Dermis microvascular lymphatic vessel endothelial cell (primary cell): ENCODE measurements at places on chromosomes 4 and X. TPM values are rescaled to one million over a fixed set of nuclear protein-coding genes. Genes with fewer than 3 reads are reported as not detected.

GYG2 gene
- total RNA-seq = 0.51 and 1.0 TPM in 2 replicates

SRPK3 gene
- total RNA-seq = 0.13 and 0.25 TPM in 2 replicates

- DNase-seq = no peak
Measured at GRCh38 chr4:56570041-56570440, 64.5 kb downstream of the ARL9 start.

GRCh38 chr4:182955411-182955810, 38.2 kb upstream of the DCTD start:
- no peak for DNase-seq

ABLIM2 gene
- total RNA-seq = 2.6 and 2.8 TPM in 2 replicates

DNA sequence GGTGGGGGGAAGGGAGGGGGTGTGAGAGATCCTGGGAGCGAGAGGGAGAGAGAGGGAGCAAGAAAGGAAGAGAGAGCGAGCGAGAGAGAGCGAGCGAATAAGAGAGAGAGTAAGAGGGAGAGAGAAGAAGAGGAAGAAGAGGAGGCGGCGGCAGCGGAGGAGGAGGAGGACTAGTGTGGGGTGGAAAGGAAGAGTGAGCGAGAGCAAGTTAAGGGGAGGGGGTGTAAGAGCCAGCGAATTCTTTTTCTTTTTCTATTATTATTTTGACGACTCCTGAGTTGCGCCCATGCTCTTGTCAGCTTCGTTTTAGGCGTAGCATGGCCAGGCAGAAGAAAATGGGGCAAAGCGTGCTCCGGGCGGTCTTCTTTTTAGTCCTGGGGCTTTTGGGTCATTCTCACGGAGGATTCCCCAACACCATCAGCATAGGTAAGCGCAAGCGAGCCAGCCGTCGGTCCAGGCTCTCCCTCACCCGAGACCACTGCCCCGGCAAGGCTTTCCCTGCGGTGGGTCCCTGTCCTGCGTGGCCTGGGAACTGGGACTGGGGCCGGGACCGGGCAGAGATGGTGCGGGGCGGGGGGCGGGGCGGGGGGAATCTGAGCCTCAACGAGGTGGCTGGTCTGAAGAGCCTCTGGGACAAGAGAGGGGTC, at the start of gene GRIA3:
TSS of gene GRIA3 (plus strand) at position 60 of the 647 bp plus-strand sequence. CDS start at position 318, 258 bp downstream.
- DNase-seq = no peak

DNA sequence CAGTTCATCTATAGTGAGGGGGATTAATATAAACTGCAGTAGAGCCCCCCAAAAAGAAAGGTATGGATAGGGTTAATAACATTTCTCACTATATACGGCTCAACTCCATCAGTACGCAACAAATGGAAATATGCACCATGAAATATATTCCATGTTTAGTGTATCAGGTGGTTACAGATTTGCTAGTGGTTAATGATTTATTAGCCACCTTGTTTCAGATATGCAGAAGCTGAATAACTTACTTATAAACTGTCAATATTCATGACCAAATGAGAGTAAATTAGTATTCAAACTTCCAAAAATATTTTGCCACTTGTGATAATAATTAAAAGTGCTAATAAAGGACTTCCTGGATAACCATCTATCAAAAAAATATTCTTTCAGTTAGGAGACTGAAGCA, 14.8 kb downstream of the AMTN start:
- no peak for DNase-seq

DNA sequence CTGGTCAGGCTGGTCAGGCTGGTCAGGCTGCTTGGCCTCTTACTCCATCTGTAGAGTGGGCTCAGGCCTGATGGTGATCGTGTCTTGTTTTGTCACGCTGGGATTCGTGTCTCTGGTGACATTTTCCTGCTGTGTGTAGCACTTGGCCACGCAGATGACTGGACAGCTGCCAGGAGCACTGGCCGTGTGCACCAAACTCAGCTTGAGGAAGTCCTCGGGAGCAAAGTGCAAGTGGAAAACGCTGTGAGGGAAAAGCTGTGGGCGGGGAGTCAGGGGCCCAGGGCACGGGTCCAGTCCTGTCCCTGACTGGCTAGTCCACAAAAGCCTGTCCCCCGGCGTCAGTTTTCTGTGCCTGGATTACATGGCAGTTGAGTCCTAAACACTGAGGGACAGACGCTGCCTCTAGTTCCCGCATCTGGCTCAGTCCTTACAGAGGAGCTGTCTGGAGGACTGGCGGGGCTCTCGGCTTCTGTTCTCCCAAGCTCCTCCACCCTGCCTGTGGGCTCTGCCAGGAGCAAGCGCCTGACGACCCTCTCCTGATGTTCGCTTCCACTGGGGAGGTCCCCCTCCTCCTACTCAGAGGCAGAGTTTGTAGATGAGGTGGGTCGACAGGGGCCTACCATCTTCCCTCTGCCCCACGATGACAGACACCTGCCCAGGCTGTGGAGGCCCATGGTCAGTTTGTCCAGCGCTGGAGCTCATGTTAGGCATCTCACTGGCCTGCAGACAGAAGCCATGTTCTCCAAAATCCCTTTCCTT, 35.9 kb upstream of the GRPEL1 start:
- DNase-seq = peak; percentile 43

DNA sequence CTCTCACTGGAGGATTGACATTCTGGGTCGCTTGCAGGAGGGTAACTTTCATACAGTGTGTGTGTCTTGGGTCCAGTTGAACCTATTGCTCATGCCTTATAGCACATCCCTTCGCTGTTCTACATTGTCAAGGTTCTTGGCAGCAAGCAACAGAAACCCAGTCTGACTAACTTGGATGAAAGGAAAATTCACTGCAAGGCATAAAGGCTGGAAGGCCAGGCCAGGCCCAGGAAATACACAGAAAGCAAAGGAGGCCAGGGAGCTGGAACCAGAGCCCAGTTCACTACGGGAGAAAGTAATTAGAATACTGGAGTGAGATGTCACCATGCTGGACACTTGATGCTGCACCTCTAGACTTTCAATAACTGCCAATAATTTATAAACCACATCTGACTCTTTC, 353.8 kb upstream of the GATB start:
- DNase-seq = no peak

DNA sequence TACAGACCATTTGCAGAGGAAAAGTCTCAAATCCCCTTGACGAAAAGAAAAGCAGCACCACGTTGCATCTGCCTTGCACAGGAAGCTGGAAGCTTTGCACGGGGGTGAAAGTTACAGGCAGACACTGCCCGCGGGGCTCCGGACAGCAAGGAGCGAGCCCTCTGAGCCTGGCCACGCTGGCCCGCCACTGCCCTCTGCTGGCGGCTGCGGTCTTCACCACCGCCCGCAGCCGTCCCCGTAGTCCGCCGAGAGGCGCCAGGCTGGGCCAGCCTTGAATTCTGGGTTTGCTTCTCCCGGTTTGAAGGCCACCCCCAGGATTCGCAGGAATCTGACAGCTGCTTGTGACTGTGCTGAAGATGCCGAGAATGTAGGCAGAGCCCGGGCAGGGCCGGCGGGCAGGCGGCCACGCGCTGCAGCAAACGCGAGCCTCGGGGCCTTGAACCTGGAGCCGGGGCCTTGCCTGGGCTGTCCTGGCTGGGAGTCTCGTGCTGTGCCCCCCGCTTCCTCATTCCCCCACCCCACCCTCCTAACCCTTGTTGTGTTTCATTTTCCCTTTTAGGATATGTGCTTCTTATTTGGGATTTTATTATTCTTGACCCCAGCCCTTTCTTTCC, 49.2 kb downstream of the ENPP6 start:
- DNase-seq = peak; percentile 14

DNA sequence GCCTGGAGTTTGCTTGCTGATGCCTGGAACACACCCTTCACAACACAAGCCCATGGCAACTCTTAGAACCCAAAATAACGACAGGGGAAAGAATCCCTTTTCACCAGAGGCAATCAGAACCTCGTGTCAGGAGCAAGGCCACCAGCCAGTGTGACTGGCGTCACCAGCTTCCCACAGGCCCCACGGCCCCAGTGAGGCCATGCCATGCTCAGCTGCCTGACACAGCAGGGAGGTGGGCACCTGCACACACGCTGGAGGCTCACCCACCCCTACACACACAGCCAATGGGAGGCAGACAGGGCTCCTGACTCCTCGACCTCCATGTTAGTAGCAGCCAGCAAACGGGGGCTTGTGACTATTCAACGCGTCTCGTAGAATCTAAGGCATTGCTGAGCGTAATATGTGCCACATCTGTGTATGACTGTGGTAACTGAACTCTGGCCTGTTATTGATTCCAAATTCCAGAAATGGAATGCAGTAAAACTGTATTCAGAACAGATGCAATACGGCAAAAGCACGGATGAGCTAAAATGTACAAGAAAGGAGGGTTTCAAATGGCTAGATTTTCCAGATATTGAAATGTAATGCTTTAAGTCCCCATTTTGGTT, 28.5 kb downstream of the RNF212 start:
- no peak for DNase-seq
